ENCODE measurements at places on chromosomes 7 and 10.

- no peak for DNase-seq
Observed at GRCh38 chr7:33873518-33873917, 31.8 kb upstream of the BMPER start.

DNA sequence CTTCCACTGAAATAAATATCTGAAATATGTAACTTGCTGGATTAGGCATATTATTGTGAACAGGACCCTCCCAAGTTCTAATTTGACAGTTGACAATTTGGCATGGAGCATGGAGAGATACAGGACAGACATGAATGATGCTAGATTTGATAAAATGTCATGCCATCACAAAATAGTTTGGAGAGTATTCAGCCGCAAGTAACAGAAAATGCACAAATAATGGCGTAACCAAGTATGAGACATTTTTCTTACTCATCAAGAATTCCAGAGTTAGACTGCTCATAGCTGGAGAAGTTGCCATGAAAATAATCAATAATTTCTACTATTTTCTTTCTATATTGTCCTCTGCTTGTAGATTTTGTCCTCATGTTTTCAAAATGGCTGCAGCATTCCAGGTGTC is 45.5 kb upstream of the GPAM start:
- no peak for DNase-seq

DNA sequence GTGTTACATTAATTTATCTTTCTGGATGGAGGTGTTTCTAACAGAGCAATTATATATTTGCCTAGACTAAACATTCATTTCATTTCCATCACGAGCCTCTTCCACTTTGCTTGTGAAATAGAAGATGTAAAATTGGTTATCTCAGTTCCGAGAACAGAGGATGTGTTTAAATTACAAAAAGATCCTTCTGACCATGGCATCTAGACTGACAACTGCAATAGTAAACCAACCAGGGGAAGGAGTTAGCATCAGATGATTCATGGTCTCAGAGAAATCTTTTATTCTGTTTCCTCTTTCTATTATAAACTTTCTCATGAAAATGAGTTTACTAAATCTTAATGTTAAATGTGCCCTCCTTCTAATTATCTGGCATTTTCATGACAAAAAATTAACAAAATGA is 149.8 kb upstream of the WDR11 start:
- DNase-seq: no peak

DNA sequence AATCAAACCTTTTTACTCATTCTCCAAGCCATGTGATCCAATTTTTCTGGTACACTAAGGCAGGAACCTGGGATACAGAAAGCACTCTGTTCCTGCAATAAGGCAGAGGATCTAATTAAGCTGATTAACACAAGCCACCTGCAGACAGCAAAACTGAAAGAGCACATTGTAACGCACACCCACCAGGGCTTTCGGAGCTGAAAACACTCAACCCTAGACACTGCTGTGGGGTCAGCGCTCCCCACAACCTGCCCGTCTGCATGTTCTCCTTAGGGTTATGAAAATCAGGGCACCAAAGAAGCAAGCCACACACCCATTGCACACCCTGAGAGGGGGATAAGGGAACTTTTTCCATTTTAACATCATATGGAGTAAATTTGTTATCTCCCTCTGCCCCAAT is 1022.2 kb upstream of the LRRTM3 start:
- DNase-seq: no peak

- DNase-seq: no peak
Observed at GRCh38 chr10:33091201-33091600, 133.2 kb upstream of the ITGB1 start.

- DNase-seq: no peak
Observed at GRCh38 chr7:124992851-124993562, 63.4 kb upstream of the POT1 start.

DNA sequence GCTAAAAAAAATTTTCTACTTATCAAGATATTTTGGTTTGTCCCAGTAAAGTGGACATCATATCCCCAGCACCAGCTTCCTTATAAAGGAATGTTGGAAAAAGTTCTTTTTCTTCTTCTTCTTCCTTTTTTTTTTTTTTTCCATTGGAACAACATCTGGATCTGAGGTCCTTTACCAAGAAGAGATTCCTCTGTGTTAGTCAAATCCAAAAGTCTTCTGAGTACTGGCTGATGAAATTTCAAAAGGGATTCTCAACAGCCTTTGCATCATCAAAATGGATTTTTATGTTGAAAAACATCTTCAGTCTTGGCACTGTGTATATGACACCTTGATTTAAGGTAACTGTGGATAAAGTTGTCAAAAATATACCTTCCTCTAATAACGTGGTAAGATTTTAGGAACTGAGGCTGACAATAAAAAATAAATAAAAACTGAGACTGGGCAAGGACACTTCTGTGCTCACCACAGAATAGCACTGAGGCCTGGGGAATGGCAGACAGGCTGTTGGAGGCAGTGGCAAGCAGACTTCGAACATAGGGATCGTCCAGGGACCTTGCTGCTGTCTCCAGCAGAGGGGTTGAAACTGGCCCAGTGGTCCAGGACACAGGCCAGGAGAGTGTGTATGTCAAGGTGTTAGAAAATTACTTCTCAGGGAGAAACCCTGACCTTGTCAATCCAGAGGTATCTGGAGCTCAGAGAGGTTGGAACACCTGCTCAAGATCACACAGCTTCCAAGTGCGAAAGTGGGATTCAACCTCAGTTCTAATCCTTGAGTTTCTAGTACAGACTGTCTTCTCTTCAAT is 130.4 kb downstream of the PTPN20 start:
- DNase-seq: no peak

DNA sequence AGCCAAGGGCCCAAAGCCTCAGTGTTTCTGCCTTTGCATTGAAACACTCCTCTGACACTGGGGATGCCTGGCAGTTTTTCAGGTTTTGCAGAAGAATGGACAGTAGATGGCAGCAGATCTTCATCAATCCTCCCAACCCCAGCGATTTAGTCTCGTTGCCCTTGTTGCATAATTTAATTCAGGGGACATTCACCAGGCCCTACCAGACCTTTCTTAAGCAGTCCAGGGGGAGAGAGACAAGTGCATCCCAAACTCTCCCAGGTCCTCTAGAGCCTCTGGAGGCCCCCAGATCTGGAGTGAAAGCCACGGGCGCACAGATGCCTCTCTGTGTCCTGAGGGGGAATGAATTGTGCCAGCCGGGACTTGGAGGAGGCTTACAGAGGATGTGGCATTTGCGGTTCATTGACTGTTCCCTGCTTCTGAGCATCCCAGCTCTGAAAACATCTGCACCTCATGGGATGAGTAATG is 29.6 kb downstream of the MINDY4 start:
- DNase-seq: peak; percentile 22

GRCh38 chr7:1122832-1123501 is 35.1 kb downstream of the GPER1 start:
- no peak for DNase-seq

DNA sequence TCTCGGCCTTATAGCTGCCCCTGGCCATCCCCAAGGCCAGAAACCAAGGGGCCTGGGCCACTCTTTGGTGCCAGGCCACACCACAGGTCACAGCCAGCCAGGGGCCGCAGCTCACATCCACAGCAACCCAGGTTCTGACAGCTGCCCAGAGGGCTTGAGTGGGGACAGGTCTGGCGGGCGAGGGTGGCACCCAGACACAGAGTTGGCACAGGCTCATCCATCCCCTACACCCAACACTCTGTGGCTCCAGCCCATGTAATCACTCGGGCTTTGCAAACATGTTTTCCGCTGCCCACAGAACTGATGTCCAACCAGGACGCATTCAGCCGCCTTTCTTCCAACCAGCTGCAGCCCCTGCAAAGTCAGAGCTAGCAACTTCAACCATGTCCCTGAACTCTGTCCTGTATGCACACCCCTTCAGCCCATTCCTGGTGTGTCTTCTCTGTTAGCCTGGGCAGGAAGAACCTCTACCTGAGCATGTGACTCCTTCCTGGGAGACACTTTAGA is 57.7 kb upstream of the PPP2R2D start:
- no peak for DNase-seq

- no peak for DNase-seq
Observed at GRCh38 chr7:36711256-36711655, 13.0 kb downstream of the AOAH start.

DNA sequence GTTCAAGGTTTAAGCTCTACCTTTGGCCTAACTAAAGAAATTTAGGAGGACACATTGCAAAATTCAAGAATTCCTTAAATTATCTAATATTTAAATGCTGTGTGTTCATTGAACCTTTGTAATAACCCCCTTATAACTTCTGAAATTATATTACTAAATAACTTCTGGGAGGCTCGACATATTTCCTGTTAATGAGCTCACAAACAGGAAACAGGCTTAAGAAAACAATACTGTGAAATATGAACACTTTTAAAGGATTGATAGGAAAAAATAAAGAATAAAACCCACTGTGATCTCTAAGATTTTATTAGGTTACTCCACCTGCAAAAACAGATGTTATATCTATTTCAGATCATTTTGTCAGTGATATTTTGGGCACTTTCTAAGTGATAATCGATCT is 74.1 kb downstream of the FOXP2 start:
- no peak for DNase-seq

GRCh38 chr10:69572159-69573055 is 815 bp downstream of the NEUROG3 start:
- peak; percentile 36 for DNase-seq

- DNase-seq: no peak
Observed at GRCh38 chr7:37999673-38000072, 79.2 kb downstream of the EPDR1 start.

- no peak for DNase-seq
Observed at GRCh38 chr7:8885480-8886000, 452.1 kb downstream of the NXPH1 start.

DNA sequence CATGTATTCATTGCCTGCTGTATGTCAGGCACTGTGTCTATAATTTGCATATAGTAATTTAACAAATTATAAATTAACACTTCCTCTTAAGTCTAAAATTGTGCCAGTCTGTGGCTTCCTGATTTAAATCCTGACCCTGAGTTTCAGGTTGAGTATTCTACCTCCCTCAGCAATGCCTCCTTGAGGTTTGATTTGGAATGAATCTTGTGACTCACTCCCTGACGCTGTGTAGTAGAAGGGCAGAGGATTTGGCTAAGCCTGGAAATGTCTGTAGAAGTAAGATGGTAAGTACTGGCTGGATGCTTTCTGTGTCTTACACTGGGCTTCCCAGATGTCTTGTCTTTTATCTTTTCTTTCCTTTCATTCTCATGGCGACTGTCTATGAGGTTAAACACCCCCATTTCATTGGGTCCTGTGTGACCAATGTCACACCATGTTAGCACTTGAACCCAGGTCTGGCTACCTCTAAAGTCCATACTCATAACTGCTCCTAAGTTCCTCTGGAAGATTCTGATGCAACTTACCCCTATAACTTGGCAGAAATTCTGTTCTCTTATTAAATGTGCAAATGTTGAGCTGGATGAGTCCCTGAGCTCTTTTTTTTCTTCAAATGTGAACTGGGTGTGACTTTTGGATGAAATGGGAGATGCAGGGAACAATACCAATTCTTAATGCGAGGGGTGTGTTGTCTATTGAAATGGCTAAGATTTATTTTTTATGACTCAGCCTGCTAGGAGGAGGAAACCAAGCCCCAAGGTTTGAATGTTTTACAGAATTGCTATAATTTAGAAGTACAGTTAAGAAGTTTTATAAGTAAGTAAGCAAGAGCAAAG is 48.5 kb downstream of the PLCE1 start:
- DNase-seq: no peak

- no peak for DNase-seq
Observed at GRCh38 chr10:108422286-108422685, 1257.8 kb upstream of the SORCS1 start.

DNA sequence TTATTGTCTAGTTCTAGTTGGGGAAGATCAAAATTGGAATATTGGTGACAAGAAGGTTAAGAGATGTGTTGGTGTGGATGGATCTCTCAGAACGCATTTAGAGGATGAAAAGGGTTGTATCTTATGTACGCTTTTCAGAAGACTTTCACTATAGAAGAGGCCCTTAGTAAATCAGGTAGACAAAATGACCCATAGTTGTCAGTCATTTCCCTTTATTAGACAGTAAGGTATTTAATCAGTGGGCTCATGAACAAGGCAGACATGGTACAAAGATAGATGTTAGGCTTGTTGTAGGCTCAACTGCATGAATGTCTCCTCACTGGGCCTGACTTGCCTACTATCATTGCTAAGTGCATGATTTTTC is 359.2 kb downstream of the PHF14 start:
- no peak for DNase-seq

DNA sequence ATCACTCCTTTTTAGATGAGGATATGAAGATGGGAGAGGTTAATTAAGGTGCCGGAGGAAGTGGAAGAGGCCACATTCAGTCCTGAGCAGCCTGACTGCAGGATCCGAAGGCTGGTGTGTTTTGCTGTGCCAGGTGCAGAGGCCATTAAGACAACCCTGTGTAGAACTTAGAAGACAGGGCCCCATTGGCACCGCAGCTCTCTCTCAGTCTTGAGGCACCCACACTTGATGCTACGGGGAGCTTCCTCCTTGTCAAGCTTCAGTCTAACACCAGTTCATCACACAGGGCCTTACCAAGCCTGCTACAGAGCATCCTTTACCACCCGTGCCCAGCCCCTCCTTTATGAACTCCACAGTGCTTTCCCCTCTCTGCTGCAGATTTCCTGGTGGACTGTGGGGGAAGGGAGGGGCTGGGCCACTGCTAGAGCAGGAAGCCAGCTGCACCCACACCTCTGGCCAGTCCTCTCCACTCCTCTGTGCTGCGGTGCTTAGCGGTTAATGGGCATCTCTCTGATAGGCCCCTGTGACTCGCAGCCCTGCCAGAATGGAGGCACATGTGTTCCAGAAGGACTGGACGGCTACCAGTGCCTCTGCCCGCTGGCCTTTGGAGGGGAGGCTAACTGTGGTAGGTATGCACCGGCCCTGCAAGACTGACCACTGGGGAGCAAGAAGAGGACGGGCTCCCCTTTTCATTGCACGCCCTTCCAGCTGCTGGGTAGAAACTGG is 45.5 kb downstream of the VWA2 start:
- DNase-seq: no peak

DNA sequence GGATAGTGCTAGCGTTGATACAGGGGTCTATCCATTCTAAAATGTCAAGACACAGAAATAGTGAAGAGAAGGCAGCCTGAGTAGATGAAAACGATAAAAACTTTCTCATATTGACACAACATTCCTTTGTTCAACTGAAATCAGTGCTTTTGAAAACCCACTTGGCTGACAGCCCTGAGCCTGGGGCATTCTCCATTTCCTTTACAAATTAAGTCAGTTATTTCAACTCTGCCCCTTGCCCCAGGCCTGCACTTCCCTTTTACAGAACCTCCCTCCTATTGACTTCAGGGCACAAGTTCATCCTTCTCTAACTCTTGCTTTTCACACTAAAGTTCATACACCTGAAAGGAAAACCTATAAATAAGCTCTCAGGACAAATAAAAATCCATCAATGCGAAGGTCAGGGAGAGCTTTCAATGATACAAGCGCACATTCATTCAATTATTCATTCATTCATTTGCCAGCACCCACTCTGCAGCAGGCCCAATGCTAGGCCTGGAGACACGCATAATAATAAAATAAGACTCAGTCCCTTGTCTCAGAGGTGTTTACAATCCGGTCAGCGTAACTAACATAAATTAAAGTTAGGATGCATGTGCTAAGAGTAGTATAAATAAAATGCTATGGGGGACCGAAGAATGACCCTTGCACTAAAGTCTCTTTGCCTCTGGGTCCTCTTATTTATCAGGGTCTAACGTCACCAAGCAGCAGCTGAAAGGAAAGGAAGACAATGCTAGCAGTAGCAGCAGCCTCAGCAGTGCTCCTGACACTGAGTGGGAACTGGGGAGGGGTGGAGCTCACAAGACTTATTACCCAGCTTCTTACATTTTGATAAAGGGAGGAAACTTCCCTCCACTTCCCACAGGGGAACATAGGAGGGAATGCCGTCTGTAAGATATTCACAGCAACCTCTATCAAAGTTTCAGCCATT is 134.8 kb downstream of the PDE1C start:
- DNase-seq: no peak

- DNase-seq: peak; percentile 31
Observed at GRCh38 chr10:15188603-15189002, 20.1 kb upstream of the NMT2 start.

All from stimulated activated CD4-positive, alpha-beta T cell treated with anti-CD3 and anti-CD28 coated beads, Interleukin-2, amount 100 ng/mL, for 24 hours (primary cell).